ENCODE measurements at places on chromosomes 13 and 19.

DNA sequence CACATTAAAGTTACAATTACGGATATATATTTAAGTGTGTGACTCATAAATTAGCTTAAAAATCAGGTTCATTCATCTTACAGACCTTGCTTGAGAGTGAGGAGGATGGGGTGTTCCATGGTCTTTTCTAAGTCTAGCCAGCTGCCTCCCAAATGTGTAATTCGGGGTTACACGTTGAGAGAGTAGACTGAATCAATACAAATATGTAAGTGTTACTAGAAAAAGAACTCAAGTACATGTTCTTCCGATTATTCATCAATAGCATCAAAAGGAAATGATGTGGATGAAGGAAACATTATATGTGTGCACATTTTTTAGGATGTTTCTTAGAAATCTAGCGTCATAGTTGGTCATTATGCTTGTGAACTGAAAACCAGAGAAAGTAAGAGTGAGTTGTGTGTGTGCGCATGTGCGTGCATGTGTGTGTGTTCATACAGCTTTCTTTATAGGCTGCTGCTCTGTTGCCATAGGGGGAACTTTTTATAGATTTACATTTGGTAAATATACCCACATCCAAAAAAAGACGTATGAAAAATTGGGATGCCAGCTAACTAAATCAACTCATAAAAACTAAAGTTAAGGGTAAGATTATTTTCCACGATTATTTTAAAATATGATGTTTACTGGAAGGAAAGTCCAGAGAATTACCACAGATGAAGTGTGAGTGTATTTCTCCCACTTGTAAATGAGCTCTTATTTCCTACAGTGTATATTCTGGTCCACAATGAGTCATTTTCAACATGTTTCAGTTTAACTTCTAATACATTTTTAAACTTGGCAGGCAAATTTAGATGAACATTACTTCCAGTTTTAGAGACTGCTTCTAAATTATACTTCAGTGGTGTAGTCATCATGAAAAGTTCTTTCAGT lies 82.4 kb downstream of the PIBF1 start:
- no peak for DNase-seq

GRCh38 chr13:60258349-60258748 lies 94.6 kb upstream of the DIAPH3 start:
- peak; percentile 33 for DNase-seq

DNA sequence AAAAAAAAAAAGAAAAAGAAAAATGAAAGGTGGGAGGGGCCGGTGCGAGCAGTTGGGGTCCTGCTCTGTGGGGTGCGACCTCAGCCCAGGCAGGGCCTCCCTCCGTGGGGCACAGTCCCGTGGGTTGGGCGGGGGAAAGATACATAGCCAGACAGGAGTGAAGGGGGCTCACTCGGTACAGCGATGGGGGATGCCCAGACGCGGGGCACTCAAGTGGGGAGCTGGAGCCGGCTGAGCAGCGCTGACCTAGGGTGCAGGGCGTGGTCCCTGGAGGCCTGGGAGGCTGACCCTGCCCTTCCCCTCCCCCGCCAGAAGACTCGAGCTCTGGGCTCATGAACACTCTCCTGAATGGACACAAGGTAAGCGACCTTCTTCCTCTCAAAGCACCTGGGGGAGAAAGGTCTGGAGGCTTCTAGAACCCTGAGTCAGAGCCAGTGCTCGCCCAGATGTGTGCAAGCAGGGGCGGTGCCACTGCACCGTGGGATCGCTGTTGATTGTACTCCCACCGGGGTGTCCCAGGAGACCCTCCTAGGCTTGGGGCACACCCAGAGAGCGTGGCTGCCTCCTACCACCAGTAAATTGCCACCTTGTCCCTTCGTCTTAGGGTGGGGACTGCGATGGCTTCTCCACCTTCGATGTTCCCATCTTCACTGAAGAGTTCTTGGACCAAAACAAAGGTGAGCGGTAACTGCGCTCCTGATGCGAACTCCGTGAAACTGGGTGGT lies 3.4 kb downstream of the HMG20B start:
- no peak for DNase-seq

GRCh38 chr13:99361197-99361596 lies 54.0 kb upstream of the GPR183 start:
- DNase-seq, result no peak

DNA sequence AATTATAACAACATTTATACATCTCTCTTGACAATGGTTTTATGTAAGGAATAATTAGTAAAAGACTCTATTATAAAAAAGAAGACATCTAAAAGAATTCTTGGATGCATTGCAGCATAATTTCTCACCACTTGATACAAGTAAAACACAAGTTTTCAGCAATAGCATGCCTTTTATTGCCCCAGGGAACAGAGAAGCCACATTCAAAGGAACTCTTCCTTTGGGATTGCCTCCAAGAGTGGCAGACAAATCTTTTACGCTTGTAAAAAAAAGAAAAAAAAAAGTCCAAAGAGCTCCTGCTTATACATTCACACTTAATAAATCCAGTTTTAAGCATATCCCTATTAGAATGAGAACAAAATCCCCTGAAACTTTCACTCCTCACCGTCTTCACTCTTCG lies 2357.8 kb upstream of the PCDH20 start:
- DNase-seq, result no peak

GRCh38 chr19:46766569-46767317 lies 20.5 kb upstream of the STRN4 start:
- DNase-seq, result peak; percentile 81

DNA sequence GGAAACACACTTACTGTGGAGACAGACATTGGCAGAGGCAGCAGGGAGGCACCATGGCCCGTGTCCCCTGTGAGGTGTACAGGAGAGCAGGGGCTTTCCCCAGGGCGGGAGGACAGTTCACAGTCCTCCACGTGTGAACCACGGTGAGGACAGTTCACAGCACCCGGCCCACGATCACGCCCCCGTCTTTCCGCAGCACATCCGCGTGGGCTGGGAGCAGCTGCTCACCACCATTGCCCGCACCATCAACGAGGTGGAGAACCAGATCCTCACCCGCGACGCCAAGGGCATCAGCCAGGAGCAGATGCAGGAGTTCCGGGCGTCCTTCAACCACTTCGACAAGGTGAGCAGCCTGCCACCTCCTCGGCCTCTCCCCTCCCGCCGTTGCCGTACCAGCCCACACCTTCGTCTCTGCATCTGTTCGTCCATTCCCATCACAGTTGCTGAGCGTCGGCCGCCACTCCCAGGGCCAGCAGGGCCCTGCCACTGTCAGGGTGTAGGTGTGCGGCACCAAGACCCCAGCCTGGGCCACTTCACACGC lies 17.4 kb downstream of the CAPN12 start:
- DNase-seq, result no peak

- DNase-seq, result peak; percentile 89
Observed at GRCh38 chr19:50414864-50415660, 3.7 kb upstream of the SPIB start.

DNA sequence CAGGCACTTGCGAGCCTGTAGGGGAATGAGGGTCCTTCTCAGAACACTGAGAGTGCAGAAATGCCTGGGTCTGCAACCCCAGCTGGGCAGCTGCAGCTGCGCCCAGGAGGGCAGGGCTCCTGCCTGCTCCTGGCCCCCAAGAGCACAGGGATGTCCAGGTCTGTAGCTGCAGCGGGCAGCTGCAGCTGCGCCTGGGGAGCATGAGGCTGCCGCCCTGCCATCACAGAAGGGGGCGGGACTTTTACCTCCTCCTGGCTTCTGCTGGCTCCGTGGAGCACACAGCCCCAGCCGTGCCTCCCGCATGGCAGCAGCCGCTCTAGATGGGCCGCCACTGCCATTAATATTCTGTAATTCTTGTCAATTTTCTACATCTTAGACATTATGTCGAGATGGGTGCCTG lies 17.8 kb downstream of the CPB2 start:
- no peak for DNase-seq

- peak; percentile 42 for DNase-seq
Observed at GRCh38 chr19:3712663-3713611, 4.8 kb downstream of the TJP3 start.

GRCh38 chr19:13299838-13300237 lies 149.6 kb downstream of the IER2 start:
- DNase-seq, result no peak

DNA sequence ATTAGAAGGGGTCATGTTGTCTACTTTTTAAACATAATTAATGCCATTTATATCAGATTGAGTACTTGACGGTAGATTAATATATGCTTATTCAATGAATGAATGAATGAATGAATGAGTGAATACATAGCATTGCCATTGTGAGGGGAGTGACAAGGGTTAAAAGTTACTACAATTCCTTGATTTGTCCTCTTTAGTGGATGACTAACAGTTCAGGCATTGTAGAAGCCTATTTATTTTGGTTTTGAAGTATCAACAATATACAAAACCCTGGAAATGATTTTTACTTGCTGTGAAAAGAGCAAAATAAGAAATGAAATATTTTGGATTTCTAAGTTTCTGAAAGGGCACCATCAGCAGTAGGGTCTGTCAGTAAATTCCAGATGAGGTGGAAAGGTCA lies 122.7 kb downstream of the CYSLTR2 start:
- no peak for DNase-seq

GRCh38 chr13:113417008-113417751 lies 36.1 kb downstream of the ADPRHL1 start:
- peak; percentile 1 for DNase-seq

GRCh38 chr19:7881910-7882309 lies 6.4 kb upstream of the LRRC8E start:
- no peak for DNase-seq

GRCh38 chr13:75331792-75332349 lies 150.1 kb downstream of the TBC1D4 start:
- DNase-seq, result no peak

GRCh38 chr13:66995203-66995611 lies 234.9 kb downstream of the PCDH9 start:
- DNase-seq, result no peak

- no peak for DNase-seq
Observed at GRCh38 chr19:31146015-31146414, 203.2 kb downstream of the TSHZ3 start.

DNA sequence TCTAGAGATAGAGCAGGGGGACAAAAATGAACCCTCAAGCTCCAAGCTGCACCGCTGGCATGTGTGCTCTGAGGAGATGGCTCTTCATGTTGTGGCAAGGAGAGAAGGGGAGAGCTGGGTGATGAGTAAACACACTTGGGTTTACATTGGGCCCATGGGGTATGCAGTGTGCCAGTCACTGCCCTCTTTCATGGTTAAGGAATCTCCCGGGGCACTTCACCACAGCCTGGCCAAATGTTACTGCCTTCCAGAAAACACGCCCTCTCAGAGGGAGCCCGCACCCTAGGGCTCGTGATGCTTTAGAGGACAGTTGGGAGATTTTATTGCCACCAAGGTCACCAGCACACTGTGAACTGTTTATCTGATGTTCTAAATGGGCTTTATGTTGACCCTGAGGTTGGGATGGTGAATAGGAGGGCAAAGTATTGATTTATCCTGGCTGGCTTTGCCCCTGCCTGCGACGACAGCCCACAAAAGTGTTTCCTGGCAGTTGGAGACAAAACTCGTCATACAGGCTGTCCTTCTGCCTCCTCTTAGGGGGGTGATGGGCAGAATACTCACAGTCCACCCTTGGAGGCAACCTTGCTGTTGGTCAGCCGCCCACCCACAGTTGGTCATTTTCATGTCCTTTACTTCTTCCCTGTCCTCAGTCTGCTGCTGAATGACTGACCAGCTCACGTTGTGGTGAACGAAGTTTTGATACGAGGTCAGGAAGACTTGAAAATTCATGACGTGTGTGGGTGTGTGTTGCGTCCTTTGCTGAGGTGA lies 156.9 kb downstream of the STK24 start:
- DNase-seq, result no peak

GRCh38 chr19:50482916-50483315 lies 6.3 kb upstream of the GARIN5A start:
- no peak for DNase-seq

DNA sequence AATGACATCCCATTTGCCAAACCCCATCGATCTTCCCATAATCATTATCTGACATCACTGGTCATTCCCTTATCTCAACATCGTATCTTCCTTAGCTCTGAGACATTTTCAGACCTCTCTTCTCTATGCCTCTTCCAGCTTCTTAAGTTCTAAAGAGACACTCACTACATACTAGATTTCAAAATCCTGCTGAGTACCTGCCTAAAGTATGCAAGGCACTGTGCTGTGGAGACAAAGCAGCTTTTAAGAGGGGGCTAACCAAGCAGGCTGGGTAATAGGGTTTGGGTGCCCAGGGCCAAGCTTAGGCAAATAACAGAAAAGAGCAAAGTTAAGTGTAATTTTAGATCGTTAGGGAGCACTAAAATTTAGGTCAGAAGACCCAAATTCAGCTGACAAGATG lies 3.4 kb upstream of the POMP start:
- DNase-seq, result no peak

GRCh38 chr13:21673539-21673788 lies 2.6 kb downstream of the FGF9 start:
- no peak for DNase-seq

DNA sequence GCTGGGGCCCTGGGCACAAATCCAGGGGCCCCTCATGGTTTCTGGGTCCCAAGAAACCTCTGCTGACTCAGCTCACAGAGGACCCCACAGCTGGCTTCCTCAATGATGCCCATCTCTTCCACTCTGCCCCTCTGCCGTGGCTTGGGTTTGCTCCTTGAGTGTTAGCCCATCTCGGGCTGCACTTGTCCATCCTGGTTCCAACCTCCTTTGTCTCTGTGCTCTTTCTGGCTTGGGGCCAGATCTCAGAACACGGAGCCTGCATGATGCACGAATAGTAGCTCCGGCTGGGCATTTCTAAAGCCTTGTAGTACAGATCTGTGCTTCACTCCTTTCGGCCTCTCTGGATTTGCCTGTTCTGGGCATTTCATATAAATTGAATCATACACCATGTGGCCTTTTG lies 53.8 kb downstream of the F2RL3 start:
- DNase-seq, result no peak

GRCh38 chr19:4327877-4328242 lies 10.8 kb downstream of the STAP2 start:
- no peak for DNase-seq

DNA sequence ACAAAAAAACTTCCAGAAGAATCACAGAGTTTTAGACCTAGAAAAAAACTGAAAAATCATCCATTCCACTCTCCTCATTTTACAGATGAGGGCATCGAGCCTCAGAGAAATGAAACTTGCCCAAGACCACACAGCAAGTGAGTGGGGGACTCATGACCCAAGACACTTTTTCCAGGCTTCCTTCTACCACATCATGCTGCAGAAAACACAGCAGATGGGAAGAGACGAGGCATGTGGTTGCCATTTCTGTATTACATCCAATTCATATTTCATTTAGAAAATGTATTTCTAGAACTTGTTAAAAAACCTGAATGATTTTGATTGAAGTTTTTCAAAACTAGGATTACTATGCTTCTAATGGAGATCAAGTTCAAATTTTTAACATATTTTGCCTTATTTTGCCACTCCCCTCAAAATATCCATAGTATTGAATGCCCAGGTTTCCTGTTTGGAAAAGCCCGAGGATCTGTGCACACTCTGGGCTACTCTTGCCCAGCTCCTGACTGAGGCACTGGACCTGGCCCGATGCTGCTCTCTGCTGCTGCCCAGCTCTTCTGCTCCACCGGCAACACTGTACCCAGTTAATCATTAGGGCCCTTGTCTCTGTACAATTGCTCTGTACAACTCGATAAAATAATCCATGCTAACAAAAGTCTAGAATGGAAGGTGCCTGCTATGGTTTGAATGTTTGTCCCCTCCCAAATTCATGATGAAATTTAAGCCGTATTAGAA lies 157.4 kb downstream of the EFNB2 start:
- no peak for DNase-seq
